ENCODE measurements at places on chromosomes 1 and 21.

DNA sequence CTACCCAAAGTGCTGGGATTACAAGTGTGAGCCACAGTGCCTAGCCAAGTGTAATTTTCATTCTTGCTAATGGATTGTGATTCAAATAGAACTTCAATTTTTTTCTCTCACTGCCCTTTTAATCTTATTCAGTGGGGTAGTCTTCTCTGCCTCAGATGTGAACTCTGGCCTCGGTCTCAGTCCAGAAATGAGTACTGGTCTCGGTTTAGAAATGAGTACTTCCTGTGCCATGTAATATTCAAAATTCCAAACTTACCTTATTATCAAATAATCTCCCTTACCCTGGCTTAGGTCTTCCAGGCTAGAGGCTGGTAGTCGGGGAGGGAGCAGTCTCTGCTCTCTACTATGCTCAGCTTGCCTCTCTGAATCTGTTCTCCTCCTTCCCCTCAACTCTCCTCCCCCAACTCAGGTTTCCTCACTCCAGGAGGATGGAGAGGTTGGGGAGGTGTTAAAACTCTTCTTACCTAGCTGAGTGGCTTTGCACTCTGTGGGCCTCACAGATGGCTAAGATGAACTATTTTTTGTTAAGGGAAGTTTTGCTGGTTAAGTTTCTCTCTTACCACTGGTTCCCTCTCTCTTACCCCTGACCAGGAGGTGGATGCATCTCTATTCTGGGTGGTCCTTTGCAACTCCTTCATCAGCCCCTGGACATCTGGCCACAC lies 4.8 kb upstream of the SLAMF9 start:
- DNase-seq = no peak

DNA sequence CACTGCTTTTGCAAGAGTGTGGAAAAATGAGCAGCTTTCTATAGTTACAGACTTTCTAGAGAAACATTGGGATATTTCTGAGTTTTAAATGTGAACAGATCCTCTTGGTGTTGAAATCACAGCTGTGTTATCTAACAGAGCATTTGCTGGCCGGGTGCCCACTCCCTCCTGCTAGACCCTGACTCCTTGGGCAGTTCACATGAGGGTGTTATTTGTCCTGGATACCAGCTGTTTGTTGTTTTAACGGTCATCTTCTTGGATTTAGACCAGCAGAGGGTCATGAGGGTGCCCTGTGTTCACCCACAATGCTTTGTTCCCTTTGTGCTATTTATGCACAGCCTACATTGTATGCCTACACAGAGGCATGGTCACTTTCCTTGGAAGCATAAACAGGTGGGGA lies 67.1 kb downstream of the CENPF start:
- DNase-seq = no peak

GRCh38 chr1:170806961-170807360 lies 128.4 kb upstream of the MROH9 start:
- DNase-seq = no peak

GRCh38 chr1:183070923-183071618 lies 47.9 kb downstream of the LAMC1 start:
- DNase-seq = peak; percentile 79
